ENCODE measurements at places on chromosomes 16 and 17.

DNA sequence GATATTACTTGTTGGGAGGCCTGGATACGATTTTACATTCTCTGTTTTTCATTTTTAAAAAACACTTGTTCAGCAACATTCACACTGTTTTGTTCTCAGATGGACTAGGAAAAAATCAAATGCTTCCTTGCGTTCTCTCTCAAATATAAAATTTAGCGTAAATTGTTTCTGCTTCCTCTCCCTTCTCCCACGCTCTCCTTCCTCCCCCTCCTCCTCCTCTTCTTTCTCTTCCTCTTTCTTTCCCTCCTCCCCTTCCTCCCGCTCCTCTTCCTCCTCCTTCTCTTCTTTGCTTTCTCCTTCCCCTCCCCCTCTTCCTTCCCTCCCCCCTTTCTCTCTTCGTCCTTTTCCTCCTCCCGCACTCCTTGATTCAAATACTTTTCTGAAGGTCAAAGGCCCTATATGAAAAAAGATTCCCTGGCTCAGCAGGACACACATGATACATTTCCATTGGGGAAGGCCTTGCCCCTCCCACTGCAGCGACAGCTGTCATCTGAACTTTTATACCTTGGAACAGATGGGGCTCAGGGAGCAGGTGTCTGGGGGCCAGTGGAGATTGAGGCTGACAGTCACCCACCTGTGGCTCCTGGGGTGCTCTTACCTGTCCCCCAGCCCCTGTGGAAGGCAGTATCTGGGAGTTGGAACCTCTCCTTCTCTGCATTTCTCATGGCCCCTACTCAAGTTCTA lies 99.4 kb upstream of the SDK2 start:
- DNase-seq: no peak

- DNase-seq: no peak
Measured at GRCh38 chr16:86621966-86622365, 43.6 kb downstream of the FOXL1 start.

- DNase-seq: no peak
Measured at GRCh38 chr16:85722128-85722893, 28.6 kb downstream of the C16orf74 start.

DNA sequence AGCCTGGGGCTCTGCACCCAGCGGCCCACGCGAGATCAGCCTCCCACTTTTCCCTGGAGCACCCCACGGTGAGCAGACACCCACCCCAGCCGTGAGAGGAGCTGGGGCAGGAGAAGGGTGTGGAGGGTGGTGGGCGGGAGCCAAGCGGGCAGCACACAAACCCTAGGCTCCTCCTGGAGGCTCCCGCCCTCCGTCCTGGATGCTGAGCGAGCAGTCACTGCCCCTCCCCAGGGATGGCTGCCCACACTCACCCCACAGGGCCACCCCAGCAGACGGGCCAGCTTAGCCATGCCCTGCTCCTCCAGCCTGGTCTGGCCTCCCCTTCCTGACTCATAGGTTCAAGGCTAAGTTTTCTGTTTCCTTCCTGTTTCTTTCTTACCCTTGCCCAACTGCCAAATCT lies 15.7 kb upstream of the ABCC3 start:
- no peak for DNase-seq

DNA sequence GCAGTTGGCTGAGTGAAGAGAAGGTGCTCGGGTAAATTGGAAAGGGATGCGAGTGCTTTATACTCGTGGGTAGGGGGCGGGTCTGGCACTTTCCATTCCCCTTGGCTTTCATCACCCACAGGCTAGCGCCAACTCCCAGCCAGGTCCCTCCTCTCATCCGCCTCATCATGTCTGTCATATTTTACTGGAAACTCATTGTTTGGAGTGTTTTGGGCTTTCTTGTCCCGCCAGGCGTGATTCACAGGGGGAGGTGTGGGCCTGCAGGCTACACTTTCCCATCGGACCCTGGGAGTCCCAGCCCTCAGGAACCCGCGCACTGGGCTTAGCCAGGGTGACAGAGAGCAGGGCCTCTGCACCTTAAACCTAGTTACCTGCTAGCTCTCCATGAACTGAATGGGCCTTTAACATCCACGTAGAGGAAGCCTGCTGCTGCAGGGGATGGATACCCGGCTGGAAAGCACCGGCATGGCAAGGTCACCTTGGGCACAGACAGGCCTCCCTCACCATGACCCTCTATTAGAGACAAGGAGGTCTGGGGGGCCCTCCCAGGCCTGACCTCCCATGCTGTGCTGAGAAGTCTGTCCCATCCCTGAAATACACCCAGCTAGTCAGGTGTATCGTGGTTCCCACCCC lies at the start of gene KRT14:
Gene KRT14, minus strand, starts transcription at position 33 of the 633 bp plus-strand sequence. CDS start 61 bp downstream, outside the sequence.
- no peak for DNase-seq

GRCh38 chr17:29524692-29525091 lies 42.1 kb downstream of the ABHD15 start:
- no peak for DNase-seq

DNA sequence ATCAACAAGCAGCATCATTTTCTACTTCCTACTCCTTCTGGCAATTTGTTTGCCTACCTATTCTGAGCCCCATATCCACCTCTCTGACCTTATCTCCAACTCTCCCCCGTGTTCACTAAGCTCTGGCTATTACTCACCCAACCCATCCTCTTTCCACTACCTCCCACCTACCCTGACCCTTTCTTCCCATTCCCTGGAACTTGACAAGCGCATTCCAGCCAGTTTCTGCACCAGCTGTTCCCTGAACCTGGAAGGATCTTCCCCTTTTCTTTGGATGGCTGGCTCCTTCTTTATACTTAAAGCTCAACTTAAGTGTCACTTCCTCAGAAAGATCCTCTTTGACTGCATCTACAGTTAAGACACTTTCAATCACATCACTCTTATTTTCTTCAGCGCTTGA lies 2.2 kb downstream of the DCUN1D3 start:
- no peak for DNase-seq

DNA sequence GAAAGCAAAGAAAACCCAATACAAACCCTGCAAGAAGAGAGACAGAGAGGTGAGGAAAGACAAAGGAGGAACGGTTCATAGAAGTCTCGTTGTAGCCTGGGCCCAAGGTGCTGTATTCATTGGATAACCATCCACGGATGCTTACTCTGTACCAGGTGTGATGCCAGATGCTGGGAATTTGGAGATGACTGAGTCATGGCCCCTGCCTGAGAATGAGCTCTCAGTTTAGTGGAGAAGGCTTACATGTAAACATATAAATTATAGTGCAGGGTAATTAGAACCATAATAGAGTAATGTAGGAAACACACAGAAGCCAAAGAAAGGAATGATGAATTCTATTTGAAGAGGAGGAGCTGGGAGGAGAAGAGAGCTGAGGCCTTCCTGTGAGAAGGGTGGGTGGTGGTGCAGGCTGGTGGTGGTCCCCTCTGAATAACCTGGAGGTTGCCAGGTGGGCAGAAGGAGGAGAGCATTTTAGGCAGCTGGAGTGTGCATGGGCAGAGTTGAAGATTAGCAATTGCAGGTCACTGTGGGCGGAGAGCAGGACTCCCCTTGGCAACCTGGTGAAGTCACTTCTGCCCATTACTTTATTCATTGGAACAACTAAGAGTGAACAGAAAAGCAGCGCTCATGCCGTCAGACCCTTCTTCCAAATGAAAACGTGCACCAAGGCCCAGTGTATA lies 7.7 kb upstream of the ZG16 start:
- DNase-seq: no peak

DNA sequence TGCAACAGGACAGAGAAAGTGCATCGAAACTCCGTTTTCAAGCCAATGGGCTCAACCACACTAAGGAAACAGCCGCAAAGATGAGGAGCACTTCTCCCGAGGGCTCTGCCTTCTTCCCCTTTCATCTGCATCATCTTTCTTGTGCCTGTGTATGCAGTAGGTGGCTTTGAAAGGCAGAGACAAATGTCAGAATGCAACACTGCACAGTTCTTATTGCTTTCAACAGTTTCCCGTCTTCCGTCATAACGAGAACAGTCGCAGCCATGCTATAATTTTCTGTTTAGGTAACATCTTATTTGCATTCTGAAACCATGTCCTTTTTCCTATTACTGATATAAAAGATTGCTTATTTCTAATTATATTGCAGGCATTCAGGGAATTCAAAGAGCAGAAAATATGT lies 205.2 kb downstream of the SLC39A11 start:
- no peak for DNase-seq

- DNase-seq: no peak
Measured at GRCh38 chr16:85978291-85978775, 79.4 kb downstream of the IRF8 start.

DNA sequence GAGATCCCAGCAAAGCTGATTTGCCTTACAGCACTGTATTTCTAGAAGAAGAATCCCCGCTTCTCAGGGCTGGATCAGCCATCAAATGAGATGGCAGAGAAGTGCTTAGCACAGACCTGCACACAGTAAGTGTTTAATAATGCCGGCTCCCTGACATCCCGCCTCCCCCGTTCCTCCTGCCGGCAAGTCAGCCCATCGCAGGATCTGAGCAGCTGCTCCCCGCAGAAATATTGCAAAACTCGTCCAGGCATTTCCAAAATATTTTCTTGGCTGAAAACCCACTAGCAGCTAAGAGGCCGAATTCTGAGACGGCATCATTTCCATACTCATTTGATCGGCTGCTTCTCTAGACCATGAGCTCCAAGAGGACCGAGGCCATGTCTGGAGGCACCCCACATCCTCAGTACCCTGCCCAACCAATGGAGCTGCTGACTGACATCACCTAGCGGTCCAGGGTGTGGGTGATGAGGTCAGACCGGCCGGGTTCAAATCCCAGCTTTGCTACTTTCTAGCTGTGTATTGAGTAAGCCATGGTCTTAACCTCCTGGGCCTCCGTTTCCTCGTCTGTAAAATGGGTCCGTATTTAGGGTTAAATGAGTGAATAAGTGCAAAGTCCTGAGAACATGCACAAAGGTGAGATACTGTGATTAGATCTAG lies 251.5 kb downstream of the KATNIP start:
- DNase-seq: no peak

DNA sequence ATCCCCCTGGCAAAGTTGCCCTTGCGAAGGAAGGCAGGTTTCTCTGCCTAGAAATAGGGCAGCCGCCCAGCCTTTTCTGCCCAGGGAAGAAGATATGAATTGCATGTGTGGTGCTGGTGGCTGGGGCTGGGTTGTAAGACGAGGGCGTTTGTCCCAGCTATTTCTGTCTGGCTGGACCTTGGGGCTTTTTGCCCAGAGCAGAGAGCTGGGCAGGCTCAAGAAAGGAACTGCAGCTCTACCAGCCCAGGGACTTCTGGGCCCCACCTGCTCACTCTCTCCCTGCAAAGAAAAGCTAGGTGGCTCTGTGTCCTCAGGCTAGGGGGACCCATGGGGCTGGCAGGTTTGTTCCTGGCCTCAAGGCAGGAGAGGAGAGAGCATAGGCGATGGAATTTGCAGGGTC lies 586 bp downstream of the CACNG1 start:
- DNase-seq: no peak

- no peak for DNase-seq
Measured at GRCh38 chr17:50414808-50415207, 11.2 kb upstream of the ACSF2 start.

GRCh38 chr16:24165273-24165672 lies 90.9 kb upstream of the CACNG3 start:
- no peak for DNase-seq

DNA sequence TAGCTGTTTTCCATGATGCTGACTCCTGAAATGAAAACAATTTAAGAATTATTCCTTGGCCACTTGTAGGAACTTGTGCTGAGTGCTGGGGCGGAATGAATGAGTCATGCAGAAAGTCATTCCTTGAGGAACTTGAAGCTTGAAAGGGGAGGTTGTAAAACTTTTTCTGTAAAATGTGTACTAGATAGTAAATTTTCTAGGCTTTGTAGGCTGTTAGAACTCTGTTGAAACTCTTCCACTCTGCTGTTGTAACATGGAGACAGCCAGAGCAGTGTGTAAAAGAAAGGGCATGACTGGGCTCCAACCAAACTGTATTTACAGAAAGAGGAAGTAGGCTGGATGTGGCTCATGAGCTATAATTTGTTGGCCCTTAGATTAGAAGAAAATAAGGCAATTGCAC lies 46.1 kb downstream of the ABCA8 start:
- DNase-seq: no peak

DNA sequence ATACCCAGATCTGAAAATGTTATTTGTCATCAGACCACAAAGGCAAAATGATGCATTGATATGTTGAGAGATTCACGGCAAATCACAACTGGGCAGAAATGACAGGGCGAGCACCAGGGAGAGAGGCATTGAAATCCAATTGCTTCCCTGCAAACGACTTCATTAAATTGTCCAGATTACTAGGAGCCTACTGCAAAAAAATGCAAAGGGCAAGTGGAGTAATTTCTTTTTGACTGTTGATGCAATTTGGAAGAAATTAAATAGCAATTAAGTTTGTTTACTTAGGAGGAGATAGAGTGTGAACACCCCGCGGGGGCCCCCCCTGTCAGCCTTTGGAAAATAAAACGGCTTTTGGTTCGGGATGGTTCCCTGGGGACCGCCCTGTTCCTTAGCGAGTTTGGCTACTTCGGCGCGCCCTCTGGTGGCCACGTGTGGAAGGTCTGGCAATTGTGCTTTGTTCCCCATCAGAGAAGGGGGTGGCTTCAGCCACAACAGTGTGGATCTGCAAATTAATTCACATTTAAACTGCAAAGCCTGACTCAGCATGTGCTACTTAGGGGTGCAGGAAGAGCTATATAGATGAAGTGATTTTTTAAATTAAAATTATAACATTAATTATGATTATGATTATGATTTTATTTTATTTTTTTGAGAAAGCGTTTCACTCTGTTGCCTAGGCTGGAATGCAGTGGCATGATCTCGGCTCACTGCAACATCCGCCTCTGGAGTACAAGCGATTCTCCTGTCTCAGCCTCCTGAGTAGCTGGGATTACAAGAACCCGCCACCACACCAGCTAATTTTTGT lies 14.5 kb upstream of the TMC7 start:
- DNase-seq: peak; percentile 80

- no peak for DNase-seq
Measured at GRCh38 chr16:66509576-66509975, 40.3 kb downstream of the TK2 start.

DNA sequence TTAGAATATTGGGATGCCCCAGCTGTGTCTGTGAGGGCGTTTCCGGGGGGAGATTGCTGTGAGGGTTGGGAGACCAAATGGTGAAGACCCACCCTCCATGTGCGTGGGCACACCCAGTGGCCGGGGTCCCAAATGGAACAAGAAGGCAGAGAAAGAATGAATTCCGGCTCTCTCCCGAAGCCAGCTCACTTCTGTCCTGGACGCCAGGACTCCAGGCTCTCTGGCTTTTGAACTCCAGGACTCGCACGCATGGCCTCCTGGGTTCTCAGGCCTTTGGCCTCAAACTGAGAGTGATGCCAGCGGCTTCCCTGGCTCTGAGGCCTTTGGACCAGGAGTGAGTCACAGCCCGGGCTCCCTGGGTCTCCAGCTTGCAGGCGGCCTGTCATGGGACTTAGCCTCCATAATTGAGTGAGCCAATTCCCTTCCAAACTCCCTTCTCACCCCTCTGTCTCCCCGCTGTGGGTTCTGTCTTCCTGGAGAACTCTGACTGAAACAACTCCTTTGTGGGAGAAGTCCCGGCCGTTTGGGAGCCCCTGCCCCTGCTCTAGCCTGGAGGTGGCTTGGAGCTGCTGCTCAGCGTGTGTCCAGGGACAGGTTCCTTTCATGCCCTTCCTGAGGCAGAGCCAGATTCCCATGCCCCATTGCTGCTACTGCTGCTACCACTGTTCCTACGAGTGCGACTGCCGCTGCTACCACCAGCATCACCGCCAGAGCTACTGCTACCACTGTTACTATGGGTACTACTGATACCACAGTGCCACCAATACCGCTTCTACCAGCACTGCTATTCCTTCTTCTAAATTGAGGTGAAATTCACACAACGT lies 49.8 kb upstream of the CBX4 start:
- DNase-seq: no peak
